Activated T-cell treated with anti-CD3 and anti-CD28 coated beads, Interleukin-2, amount 50 U/mL, for 72 hours (primary cell): ENCODE measurements at places on chromosomes 3 and 15. TPM values are rescaled to one million over a fixed set of nuclear protein-coding genes. Genes with fewer than 3 reads are reported as not detected.

GRCh38 chr3:122754929-122755328 lies 38.7 kb downstream of the HSPBAP1 start:
- DNase-seq: peak; percentile 4

- DNase-seq: no peak
Observed at GRCh38 chr3:194138732-194139070, 2.8 kb downstream of the HES1 start.

DNA sequence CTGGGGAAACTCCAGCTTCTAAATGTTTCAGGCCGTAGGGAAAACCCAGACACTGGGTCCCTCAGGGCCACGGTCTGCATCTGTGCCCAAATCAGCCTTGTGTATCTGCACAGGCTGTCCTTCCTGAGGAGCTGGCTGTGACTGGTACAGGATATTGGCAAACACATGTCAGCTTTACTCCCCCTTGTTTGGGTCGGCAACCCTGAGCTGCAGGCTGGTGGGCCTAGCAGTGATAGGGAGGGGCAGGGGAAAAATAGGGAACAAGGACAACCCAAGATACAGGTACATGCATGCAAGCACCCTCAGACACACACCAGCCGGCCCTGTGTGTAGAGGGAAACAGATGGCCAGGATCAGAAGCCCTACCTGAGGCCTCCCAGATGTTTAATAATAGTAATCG lies 28.7 kb upstream of the HCN4 start:
- DNase-seq: no peak

GRCh38 chr3:159721324-159721723 lies 267.3 kb upstream of the IL12A start:
- DNase-seq: no peak

DNA sequence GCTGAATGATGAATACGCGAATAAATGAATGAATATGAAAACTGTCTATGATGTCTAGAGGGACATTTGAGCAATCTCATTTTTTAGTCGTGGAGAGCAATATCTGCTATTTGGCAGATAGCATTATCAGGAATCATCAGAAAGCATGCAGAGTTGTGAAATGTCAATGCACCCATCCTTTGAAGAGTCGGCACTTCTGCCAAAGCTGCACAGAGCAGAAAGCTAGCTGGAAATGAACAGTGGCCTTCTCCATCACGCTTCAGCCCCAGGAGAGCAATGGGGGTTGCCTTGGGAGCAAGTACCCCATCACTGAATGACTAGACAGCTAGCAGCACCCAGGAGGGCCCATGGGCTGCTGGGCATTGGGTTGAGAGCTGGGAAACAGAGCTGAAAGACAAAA lies 69.1 kb upstream of the PROK2 start:
- DNase-seq: no peak

- no peak for DNase-seq
Observed at GRCh38 chr3:12644331-12644937, 19.5 kb downstream of the RAF1 start.

SHC4 gene
- total RNA-seq: 2.1 TPM

HYAL2 gene
- total RNA-seq: 4.6 TPM
